ENCODE measurements at places on chromosomes 1 and 21.

DNA sequence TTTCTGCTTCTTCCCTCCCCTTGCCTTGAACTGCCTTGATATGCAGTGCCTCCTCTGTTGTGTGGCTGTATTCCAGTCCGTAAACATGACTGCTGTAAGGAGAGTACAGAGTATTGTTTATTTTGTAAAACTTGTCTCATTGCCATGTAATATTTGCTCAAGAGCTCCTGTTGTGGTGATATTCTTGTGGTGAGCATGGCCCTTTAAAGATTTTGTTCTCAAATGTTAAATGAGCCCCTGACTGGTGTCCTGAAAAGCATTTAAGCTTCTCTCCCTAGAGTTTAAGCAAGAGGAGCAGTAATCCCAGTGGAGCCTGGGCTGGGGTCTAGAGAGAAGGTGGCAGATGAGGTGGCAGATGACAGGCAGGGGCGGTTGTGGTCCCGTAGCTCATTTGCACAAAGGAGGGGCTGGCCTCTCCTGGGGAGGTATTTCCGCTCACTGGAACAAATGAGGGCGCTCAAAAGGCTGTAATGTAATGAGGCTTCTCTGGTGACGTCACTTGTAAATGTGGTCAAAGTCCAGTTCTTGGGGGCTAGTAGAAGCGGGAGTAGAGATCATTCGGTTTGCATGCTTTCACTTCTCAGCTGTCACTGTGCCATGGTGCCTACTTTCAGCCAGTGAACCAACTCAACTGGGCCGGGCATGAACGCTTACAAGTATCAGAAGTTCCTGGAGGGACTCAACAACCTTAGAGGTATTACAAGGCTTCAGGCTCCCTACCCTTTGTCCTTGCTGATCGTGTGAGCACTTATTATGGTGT lies 46.0 kb upstream of the MACF1 start:
- no peak for DNase-seq

GRCh38 chr1:54463259-54464030 lies 57.3 kb upstream of the SSBP3 start:
- no peak for DNase-seq

GRCh38 chr1:175274368-175274767 lies 81.8 kb upstream of the KIAA0040 start:
- no peak for DNase-seq

- DNase-seq, result no peak
Measured at GRCh38 chr1:239276051-239276450, 110.3 kb upstream of the CHRM3 start.

DNA sequence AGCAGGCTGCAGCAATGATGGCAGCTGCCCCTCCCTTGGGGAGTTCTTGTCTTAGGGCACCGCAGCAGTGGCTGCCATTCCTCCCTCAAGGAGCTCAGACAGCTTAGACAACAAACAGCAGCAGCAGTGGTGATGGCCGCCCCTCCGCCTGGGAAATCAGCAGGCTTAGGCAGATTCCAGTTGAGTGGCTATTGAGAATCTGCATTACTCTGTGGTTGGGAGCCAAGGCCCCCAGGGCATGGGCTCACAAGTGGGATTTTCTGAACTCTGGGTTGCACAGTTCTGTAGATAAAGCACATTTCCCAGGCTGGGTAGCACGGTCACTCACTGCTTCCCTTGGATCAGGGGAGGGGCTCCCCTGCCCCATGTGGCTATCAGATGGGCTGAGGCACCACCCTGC lies 1280.7 kb upstream of the TMPRSS15 start:
- no peak for DNase-seq

DNA sequence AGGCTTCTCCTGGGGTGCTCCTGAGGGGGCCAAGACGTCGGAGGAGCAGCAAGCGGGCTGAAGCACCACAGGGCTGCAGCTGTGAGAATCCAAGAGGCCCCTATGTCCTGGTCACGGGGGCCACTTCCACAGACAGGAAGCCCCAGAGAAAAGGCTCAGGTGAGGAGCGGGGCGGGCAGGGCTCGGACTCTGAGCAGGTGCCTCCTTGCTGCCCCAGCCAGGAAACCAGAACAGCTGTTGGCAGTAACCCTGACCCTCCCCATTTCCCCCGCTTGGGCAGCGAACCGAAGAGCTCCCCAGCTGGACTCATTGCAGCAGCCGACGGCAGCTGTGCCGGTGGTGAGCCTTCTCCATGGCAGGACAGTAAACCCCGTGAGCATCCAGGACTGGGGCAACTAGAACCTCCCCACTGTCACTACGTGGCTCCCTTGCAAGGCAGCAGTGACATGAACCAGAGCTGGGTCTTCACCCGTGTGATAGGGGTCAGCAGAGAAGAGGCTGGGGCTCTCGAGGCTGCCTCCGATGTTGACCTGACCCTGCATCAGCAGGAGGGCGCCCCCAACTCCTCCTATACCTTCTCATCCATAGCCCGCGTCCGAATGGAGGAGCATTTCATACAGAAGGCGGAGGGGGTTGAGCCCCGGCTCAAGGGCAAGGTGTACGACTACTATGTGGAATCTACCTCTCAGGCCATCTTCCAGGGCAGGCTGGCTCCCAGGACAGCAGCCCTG lies 625 bp downstream of the KLHDC7A start:
- no peak for DNase-seq

DNA sequence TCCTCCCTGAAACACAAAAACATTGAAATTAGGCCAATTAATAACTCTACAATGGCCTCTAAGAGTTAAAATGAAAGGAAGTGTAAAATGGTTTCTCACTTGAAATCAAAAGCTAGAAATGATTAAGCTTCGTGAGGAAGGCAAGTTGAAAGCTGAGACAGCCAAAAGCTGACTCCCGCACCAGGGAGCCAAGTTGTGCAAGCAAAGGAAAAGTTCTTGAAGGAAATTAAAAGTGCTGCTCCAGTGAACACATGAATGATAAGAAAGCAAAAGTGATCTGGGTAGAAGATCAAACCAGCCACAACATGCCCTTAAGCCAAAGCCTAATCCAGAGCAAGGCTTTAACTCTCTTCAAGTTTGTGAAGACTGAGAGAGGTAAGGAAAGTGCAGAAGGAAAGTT lies 22.8 kb downstream of the CYYR1 start:
- no peak for DNase-seq

DNA sequence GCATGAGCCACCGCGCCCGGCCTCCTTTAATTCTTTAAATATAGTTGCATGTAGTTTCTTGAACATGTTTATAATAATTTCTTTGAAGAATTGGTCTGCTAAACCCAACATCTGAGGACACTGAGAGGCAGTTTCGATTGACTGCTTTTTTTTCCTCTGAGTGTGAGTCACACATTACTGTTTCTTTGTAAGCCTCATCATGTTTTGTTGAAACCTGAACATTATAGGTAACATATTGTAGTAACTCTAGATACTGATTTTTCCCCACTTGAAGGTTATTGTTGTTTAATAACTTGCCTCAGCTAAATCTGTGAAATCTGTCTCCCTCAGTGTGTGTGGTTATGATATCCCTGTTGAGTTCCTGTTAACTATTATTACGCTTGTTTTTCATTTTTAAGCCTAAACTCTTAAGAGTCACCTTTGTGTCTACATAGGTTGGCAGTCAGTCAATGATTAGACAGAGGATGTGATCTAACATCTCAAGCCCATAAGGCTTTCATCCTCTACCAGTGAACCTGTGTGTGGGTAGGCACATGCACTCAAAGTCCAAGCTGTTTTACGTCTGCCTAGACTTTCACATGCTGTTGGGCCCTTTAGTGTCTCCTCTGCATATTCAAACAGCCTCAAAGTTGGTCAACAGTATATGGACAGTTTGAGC lies 155.5 kb downstream of the KCNH1 start:
- DNase-seq, result no peak

DNA sequence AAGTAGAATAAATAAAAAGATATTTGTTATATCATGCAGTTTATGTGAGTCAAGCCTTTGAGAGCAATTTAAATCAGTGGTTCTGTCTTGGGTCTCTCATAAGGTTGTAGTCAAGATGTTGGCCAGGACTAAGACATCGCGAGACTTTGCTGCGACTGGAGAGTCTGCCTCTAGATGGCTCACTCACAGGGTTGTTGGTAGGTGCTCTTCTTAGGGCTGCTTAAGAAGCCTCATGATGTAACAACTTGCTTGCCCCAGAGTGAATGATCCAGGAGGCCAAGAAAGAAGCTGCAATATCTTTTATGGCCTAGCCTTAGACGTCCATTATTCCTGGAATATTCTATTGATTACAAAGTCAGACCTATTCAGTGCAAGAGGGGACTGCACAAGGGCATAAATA lies 73.1 kb upstream of the CACHD1 start:
- DNase-seq, result no peak

DNA sequence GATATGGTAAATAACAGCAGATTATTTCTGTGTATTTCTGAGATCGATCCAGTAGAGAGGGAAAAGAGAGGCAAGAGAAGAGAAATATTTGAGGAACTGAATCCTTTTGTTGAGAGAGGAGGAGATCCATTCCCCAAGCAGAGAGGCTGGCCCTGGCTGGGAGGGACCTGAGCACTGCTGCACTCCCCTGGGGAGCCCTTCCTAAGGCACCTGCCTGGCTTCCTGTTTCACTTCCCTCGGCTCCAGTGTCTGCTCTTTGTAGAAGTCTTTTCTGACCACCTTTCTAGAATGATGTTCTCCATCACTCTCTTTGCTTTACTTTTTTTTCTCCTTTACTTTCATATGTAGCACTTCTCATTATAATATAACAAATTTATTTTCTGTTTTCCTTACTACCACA lies 42.3 kb upstream of the SLC6A9 start:
- no peak for DNase-seq

- no peak for DNase-seq
Measured at GRCh38 chr1:113924473-113924872, 4.7 kb upstream of the HIPK1 start.

DNA sequence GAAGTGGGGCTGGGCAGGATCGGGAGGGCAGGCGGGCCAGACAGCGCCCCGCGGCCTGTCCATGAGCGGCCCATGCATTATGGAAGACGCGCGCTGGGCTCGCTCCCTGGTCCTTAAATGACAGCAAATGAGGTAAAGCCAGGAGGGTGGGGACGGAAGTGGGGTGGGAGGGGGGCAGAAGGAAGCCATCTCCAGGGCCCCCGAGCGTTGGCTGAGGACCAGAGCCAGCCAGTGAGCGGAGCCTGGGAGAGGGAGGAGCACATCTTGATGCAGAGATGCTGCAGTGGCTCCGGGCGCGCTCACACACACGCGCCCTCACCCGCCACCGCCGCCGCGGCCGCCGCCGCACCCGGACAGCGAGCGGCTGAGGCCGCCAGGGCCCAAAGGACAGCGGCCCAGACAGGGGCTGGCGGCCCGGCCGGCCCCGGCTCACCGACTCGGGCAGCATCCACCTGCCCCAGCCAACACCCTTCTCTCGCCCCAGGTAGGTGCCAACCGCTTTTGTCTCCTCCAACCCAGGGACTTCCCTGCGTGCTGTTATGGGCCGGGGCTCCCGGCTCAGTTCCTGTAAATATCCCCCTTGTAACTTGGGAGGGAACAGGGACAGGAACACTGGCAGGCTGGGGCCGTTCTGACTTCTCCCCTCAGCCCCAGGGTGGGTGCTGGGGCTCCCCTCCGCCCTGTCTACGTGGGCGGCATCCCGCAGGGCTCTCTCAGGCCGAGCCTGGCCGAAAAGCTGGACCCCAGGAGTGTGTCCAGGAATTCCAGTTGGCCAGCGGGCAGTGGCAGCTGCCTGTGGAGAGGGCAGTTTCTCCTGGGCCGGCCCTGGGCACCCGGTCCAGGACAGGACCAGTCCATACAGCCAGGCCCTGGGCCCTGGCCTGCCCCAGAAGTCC lies at the start of gene CNTN2:
Gene CNTN2 (plus strand): TSS at position 302 of the 896 bp plus-strand sequence. CDS start 9,974 bp downstream, outside the sequence.
- DNase-seq, result no peak

GRCh38 chr1:218430822-218431221 lies 85.7 kb downstream of the TGFB2 start:
- DNase-seq, result no peak

GRCh38 chr1:230516889-230517288 lies 90.8 kb upstream of the PGBD5 start:
- no peak for DNase-seq

Data from activated CD4-positive, alpha-beta T cell treated with anti-CD3 and anti-CD28 coated beads for 1 hour (primary cell).